Stimulated activated CD8-positive, alpha-beta memory T cell treated with anti-CD3 and anti-CD28 coated beads, Interleukin-15, amount 100 ng/mL, for 48 hours (primary cell): ENCODE measurements at places on chromosomes 13 and 19.

DNA sequence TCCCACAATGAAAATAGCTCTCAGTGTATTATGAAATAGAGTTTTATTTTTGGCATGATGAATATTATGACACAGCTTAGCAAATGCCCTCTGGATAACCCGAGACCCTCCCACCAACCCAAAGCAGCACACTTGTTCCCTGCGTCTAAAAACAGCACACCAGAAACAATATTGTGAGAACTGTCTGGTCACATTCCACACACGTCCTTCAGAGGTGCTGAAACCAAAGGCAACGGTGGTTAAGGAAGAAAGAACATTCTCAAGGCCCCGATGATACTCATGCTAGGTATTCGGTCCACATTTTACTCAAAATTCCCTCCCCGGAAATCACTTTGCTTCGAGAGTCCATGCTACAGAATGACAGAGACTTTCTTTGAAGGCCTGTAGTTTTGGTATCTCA is 156.7 kb downstream of the SLC7A1 start:
- no peak for DNase-seq

DNA sequence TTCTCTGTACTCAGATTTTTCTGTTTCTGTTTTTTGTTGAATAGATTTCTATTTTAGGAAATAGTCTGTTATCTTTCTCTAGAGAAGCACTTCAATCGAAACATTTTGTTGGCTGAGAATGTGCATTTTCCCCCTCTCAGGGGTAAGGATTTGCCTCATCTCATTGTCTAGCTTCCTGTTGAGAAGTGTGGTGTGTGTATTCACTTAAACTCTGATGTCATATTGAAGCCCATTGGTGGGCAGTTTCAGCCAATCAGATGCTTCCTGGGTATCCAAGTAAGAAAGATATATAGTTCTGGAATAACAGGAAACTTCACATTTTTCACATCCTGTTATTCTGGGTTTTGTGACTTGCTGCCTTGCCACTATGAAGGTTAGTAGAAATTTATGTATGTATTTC is 87.6 kb downstream of the ARHGEF7 start:
- DNase-seq: no peak

- DNase-seq: no peak
Observed at GRCh38 chr19:30065680-30066606, 123.9 kb downstream of the URI1 start.

DNA sequence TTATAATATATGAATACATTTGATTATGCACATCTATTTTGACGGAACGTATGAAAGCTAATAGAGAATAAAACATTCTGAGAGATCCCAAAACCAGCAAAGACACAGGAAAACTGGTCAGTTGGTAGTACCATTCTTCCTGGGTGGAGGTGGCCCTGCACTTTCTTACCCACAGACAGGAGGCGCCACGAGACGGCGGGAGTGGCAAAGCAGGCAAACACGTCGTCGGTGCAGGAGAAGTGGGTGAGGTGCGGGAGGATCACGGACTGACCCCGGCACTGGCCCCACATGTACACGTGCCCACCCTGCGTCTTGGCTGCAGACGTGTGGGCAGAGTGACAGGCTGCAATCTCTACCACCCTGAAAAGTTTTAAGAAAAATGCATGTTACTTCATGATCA is 36.1 kb downstream of the RCBTB1 start:
- DNase-seq: no peak

DNA sequence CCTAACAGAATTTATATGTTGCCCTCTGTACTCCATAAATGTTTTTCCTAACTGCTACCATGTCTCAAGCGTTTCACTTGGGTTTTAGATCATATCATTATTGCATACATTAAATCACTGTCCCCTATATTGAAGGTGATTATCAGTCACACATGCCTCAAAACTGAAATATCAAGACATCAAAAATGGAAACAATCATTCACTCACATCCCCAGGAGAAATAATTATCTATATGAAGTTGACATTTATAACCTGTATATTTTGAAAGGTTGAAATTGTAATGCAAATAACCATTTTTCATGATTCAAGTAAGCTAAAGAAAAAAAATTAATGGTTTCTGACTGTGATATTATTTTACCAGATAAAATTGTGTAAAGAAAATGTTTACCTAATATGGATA is 1695.0 kb downstream of the SLITRK1 start:
- no peak for DNase-seq

GRCh38 chr19:23969630-23970029 is 54.9 kb downstream of the ZNF726 start:
- no peak for DNase-seq

DNA sequence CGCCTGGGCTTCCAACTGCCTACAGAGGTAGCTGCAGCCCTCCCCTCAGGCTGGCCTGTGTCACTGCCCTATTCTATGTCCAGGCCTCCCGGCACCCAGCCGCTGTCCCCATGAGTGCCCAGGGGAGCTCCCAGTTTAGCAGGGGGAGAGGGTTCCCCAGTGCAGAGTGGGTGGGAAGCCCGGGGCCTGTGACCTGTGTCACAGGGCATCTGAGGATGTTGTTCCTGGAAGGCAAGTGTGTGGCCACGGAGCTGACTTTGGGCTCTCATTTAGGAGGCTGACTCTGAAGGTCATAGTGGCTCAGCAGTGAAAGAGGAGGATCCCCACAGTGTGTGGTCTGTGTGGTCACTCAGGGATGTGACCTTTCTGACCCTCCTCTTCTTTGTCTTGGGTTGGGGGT is 25.1 kb downstream of the PPP1R37 start:
- no peak for DNase-seq
